Activated T-cell treated with anti-CD3 and anti-CD28 coated beads for 24 hours (primary cell): ENCODE measurements at places on chromosomes 6 and 20.

DNA sequence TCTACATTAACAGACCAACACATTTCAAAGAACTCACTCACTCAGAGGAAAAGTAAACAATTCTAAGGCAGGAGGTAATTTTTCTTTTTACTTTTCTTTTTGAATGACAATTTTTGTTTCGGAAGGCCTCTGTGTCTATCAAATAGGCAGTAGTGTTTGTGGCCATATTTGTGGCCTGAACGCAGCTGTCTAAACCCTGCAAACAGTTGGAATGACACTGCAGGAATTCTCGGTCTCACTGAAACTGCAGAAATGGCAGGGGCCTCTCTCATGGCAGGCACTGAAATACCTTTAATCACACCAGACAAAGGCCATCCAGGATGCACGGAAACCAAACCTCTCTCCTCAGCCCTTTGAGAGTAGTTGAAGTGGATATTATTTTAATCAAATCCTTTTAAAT, 30.4 kb downstream of the FYN start:
- DNase-seq = no peak

GRCh38 chr6:44428682-44429081, 41.2 kb downstream of the CDC5L start:
- DNase-seq = no peak

DNA sequence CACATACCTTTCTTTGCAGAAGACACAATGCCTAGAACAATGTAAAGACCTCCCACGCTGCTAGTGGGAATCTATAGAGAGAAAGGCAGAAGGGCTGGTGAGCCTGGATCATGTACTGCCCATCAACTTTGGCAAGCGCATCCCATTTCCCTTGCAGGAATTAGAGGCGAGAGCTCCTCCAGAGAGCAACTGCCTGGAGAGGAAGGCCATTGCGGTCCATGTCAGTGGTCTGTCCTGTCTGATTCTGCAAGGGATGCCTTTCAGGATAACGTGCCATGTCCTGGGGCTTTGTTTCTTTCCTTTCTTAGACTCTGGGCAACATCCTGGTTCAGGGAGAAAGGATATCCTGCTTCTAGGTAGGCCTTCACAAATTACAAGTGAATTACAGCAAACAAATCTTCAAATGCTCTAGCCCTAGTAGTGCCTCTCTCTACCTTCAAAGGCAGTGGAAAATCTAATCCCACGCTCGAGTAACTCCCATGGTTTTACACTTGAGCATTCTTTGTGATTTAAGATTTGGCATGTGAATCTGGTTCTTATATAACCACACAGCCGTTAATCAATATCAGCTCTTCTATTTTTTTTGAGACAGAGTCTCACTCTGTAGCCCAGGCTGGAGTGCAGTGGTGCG, 38.5 kb downstream of the GCNT2 start:
- DNase-seq = no peak

- no peak for DNase-seq
These were observed 12.2 kb upstream of the MANBAL start for GRCh38 chr20:37277253-37277593.
